ENCODE measurements at places on chromosomes 5 and 9.

GRCh38 chr5:134127376-134127861 is 12.9 kb downstream of the TCF7 start:
- DNase-seq = no peak

GRCh38 chr5:135954899-135955298 is at the start of gene LECT2:
LECT2 (minus strand) TSS chr5:135954983; CDS start chr5:135954833, 150 bp downstream.
- no peak for DNase-seq

GRCh38 chr9:113139953-113140352 is 10.9 kb upstream of the SLC31A2 start:
- DNase-seq = no peak

DNA sequence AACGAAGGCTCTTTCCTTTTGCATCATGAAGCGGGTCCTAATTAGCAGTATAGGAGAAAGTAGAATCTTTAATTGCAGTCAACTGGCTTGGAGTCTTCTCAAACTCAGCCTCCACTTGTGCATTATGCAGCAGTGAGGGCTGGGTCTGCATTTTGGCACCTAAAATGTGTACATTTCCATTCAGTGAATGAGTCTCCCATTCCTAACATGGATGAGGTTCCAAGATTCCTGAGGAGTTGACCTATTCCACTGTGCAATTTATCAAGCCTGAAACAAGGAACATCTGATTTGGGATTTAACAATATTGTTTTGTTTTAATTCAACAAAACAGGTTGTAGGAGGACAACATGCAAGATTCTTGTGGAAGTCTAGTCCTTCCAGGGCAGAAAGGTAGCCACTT is 171.8 kb upstream of the S1PR3 start:
- no peak for DNase-seq

DNA sequence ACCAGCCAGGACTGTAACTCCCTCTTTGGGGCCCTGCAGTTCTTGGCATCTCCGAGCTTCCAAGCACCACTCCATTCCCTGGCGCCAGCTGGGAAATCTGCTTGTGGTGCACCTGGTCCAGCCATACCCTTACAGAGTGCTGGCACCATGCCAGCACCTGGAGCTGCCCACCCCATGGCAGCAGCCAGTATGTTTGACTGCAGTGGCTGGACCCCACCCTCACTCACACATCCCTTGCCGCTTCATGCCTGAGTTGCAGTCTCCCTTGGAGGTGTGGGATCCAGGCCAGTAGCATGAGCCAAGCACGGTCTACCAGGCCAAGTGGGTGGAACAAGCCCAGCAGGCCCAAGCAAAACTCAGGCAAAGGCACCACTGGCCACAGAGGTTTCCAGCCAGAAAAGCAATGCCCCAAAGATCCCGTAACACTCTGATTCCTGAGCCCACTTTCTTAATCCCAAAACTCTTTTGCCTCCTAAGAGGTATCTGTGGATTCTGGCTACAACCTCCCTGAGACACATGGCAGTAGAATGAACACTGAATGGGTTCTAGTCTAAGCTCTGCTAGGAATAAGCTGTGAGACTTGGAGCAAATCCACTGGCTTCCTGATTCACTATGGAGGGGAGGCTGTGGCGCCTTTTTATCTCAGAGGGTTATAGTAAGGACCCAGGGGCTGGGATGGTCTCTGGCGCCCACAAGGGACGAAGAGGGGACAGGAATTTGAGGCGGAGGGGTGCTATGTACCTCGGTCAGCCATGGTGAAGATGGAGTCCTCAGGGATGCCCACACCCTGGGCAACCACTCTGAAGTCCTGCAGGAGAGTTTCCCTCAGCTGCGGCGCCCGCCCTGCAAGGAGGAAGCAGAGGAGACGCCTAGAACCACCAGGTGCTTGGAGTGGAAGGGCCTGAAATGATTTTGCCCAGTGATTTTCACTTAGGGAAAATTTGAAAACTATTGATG is 5.6 kb downstream of the AMBP start:
- DNase-seq = no peak

All from nephron progenitor cell (in vitro differentiated cells).